ENCODE measurements at places on chromosomes 5 and 9. TPM values are rescaled to one million over a fixed set of nuclear protein-coding genes. Genes with fewer than 3 reads are reported as not detected.

DNA sequence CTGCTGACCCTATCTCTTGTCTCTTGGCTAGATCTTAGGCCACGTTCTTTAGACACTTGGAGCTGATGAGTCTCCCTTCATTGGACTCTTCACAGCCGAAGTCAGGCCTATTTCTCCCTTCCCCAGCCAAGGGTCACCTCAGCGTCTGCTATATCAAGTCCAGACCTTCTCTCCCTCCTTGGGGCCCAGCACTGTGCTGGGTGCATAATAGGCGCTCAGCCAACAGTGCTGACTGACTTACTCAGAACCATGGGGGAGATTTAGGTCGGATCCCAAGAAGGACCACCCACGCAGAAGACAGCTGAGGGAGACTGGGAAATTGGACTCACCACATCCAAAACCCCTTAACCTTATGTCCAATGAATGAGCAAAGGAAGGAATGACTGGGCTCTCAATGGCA lies 5.6 kb upstream of the AMBP start:
- no peak for DNase-seq

DNA sequence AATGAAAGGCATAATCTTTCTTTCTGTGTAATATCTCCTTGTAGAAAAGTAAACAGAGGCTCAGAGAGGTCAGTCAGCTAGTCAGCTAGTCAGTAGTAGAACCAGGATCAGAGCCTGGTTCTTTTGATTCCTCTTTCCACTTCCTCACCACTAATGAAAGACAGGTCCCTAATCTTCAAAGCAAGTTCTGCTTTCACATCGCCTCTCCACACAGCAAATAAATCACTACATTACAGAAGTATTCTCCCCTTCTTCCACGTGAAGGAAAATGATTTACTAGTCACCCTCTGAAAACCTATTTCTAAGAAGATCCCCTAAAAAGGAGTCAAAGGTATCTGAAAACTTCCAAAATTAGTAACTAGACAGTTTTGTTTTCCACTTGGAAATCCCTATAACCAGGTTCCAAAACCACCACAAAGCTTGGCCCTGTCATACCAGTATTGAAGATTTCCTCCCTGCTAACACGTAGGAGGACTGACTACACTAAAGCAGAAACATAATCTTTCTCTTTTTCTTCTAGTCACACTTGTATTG lies 140.5 kb upstream of the TARS1 start:
- no peak for DNase-seq

Gene THBS4
- 0.17 TPM for total RNA-seq

DNA sequence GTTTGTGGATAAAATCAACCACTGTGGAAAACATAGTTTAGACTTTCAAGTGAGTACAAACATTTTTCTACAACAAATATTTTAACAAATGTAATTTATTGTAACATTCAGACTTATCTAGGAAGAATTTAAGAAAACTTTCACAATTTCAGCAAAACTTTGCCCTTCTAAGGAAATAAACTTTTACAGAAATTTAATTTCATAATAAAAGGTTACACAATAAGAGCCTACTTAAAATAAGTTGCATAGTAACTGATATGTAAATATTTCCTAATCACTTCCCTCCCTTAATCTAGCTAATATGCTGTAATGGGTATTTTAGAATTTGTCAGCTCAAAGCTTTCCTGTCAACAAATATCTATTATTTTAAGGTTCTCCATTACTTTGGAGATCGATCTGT lies 1899.9 kb downstream of the MAT2B start:
- no peak for DNase-seq

DNA sequence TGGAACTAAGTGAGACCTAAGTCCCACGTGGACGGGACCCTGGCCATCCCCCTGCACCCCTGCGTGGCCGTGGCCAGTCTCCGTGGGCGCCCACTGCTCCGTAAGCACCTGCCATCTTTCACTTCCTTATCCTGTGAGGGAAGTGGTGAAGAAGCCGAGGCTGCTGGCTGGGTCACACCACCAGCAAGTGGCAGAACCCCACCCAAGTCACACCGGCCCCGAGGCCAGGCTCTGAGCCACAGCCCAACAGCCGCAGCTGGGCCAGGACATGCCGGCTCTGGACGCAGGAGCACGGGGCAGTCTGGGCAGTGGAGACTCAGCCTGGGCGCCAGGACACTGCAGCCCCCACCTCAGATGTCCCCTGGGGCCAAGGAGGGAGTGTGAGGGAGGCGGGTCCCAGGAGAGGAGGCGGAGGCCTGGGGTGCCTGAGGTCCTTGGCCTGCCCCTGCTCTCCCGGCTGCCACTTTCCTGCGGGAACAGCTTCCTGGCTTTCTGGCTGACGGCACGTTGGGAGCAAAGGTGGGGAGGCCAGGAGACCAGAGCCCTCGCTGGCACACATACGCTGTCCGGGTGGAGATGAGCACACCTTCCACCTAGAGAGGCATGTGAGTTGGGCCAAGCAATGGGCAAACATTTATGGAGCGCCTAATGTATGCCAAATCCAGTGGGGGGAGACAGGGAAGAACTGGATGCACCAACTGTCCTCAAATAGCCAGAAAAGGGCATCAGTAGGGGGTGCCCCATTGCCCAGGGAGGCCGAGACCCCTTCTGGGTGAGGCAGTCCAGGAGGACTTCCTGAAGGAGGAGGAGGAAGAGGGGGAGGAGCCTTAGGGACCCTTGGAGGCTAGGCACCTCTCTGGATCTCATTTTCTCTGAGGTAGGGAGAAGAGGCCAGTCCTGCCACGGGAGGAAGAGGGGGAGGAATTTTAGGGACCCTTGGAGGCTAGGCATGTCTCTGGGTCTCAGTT lies 43.9 kb upstream of the EGFL7 start:
- no peak for DNase-seq

- no peak for DNase-seq
Measured at GRCh38 chr5:157479166-157479565, 19.2 kb downstream of the NIPAL4 start.

GRCh38 chr9:89721176-89721700 lies 116.4 kb downstream of the GADD45G start:
- DNase-seq: no peak

- no peak for DNase-seq
Measured at GRCh38 chr5:133427121-133427777, 185.1 kb downstream of the FSTL4 start.

DNA sequence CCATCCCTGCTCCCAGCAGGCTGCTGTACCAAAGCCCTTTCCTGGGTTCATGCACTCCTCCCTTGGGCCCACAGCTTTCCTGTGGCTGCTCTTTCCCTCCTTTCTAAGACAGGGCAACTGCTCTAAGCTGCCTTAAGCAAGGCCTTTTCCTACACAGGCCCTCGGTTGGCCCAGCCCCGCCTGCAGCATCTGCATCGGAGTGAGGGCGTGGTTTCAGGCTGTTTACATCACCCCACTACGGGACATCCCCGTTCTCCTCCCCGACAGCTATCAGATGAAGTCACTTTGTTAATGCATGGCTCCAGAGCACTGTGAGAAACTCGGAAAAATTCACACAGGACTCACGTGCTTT lies 3.4 kb downstream of the DPH7 start:
- DNase-seq: no peak

DNA sequence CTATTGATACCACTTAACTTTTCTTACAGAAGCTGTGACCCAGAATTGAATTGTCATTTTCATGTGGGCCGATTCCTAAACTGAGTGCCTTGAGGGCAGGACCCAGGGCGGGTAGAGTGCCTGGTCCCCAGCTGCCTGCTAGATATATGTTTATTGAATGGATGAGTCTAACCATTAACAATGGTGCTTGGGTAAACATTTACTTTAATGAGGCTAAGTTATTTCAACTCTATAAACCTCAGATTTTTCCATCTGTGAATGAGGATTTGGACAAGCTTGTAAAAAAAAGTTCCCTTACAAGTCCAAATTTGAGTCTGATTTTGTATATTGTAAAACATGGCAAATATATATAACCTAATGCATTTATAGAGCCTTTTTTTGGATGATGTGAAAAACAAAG lies 181.8 kb upstream of the ELL2 start:
- DNase-seq: peak; percentile 22

- no peak for DNase-seq
Measured at GRCh38 chr5:124828731-124829234, 82.3 kb upstream of the ZNF608 start.

DNA sequence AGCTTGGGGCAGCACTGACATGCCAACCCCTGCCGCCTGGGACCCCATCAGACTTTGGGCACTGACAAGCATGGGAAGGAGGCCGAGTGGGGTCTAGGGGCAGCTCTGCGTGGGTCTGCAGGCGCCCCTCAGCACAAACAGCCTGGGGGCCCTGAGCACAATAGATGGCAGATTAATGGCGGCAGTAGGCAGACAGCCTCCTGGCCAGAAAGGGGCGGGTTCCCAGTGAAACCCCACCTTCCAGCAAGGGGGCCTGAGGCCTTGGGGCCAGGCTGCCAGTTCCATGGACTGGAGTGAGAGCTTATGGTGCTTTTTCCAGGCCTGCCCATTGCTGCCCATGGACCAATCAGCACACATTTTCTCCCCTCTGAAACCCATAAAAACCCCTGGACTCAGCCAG lies 2031.2 kb downstream of the EFNA5 start:
- no peak for DNase-seq

Gene DBH
- total RNA-seq: not detected

GRCh38 chr9:29211580-29212396 lies 1638.5 kb upstream of the C9orf72 start:
- no peak for DNase-seq

DNA sequence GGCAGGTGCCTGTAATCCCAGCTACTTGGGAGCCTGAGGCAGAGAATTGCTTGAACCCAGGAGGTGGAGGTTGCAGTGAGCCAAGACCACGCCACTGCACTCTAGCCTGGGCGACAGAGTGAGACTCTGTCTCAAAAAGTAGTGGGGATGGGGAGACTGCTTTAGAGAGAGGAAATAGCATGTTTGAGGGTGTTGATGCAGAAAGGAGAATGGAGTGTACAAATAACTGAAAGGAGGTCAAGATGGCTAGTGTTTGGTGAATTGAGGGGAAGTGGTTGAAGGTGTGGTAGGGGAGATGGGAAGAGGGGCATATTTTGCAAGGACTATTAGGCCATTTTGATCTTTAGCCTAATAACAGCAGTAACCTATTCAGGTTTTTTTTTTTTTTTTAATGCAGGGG lies 18.2 kb downstream of the TENT2 start:
- DNase-seq: no peak

DNA sequence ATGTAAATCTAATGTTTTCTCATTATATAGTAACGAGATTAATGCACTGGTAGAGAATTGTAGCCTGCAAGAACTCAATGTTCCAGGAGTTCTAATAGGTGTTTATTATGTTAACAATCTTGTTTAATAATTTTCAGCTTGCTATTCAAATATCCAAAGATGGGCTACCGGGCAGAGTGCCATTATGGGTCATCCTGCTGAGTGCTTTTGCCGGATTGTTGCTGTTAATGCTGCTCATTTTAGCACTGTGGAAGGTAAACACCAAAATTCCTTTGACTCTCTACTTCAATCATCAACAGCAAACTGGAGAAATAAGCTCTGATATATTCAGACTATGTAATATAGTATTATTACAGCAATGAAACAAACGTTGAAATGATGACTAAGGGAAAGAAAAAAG lies 41.9 kb upstream of the ITGA2 start:
- DNase-seq: no peak

Gene PCDHA3
- not detected for total RNA-seq

Gene ADAMTS6
- 14.3 TPM for total RNA-seq

DNA sequence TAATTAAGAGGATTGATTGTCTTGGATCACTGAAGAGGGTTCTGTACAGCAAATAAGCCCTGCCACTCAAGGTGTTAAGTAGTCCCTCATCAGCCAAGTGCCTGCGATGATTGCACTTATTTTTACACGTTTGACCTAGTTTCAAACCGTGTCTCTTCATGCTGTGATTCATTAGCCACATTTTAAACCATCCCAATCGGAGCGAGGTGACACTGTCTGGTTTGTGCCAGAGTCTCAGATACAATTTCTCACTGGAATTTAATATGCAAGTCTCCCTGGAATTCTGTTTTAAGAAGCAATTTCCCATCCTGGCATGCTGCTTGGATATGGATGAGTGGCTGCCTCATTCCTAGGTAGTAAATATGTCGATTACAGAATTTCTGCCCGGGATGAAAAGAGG lies 1.6 kb downstream of the INSYN2B start:
- no peak for DNase-seq

Data from NCI-H460 (cell line).